ENCODE measurements at places on chromosomes 2 and 18.

GRCh38 chr2:42859791-42860190 is 67.4 kb upstream of the HAAO start:
- peak; percentile 80 for DNase-seq

DNA sequence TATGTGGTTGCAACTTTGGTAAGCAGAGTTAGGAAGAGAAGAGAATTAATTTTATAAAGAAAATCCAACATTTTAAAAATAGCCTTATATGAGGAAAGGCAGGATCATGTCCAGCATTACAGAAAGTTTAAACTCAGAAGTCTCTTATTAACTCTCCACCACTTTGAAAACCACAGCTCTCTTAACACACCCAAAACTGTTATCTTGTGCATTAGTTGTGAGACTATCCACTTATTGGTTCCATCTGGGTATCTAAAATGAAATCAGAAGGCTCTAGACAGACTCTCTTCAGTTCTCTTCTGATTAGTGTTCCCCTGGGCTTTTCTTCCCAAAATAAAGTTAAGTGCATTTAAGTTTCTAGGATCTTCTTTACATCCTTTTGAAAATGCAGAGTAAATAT is 251.5 kb downstream of the TXNL1 start:
- DNase-seq: no peak

DNA sequence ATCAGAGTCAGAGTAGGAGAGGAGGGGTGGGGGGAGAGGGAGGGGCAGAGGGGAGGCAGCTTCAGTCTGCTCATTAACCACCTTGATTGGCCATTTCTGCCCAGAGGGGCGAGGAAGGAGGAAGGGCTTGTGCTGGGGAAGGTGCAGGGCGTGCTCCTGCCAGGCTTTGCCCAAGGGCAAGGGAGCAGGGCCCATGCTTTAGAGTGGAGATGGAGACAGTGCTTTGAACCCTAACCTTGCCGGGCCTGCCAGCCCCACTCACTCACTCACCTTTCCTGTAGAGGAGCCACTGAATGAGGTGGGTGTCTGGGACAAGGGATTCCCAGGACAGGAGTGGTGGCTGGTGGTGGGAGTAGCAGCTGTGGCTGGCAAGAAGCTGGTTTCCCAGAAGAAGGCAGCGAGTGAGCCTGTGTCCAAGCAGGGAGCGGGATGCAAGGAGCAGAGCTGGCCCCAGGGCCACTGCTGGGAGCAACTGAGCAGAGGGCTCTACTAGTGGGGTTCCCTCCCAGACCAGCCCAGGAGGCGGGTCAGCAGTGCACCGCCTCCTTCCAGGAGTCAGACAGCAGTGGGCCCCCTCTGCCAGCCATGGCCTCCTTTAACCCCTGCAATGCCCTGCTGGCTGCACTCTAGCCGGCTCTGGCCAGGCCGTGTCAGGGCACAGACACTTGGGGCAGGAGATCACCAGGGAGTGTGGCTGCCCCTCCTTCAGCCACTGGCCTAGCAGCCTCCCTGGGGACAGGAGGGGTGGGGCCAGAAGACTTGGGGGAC is 3.6 kb upstream of the RUFY4 start:
- no peak for DNase-seq

GRCh38 chr2:36462311-36462935 is 106.8 kb downstream of the CRIM1 start:
- DNase-seq: no peak

DNA sequence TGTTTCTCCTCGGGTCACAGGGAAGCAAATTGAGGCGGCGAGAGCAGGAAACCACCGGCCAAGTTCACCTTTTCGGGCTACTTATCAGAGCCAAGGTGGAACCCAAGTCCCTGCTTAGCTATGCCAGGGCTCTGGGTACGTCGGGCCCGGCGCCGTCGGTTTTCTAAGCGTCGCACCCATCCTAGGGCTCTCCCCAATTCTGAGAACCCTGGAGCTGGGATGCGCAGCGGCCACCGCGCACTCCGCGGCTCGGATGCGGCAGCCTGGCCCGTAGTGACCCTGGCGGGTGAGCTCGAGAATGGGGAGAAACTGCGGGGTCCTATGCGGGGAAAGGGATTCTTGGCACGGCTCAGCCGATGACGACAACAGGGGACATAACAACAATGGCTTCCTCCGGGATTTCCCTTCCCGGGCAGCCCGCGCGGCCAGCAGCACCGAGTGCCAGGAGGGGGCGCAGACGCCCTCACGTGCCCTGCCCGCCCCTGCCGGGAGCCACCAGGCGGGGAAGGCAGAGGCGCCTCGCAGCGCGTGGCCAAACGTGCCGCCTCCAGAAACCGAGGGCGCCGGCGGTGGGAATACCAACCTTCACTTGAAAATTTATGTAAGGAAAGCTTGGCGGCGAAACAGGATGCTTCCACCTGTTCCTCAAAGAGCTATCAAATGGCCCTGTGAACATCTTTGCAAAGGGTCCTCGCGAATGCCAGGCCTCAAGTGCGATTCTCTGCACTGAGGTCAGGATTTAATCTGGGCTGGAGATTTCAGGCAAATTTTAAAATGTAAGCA is 2.1 kb upstream of the SLC30A3 start:
- no peak for DNase-seq

DNA sequence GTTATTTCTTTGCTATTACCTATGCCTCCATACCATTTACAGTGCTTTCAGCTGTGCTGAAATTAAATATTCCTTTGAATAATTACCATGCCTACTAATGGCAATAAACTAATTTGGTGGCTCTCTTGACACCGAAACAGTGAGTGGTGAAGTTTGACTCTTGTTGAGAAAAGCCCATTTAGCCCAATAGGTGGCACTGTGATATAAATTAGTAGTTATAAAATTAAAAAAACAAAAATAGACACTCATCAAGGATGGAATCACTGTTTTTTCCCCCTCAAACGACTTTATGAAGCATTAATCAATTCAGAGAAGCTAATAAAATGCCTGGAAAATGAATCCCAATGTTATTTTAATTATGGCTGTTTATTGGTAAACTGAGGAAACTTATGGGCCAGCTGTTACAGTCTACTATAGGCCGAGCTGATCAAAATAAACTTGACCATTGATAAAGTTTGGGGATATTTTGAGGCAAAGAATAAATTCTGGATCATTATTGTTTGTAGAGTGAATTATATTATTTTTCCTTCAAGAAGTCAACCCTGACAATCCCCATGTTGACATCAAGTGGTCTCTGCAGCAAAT is 339.6 kb downstream of the TRIB2 start:
- DNase-seq: peak; percentile 42

DNA sequence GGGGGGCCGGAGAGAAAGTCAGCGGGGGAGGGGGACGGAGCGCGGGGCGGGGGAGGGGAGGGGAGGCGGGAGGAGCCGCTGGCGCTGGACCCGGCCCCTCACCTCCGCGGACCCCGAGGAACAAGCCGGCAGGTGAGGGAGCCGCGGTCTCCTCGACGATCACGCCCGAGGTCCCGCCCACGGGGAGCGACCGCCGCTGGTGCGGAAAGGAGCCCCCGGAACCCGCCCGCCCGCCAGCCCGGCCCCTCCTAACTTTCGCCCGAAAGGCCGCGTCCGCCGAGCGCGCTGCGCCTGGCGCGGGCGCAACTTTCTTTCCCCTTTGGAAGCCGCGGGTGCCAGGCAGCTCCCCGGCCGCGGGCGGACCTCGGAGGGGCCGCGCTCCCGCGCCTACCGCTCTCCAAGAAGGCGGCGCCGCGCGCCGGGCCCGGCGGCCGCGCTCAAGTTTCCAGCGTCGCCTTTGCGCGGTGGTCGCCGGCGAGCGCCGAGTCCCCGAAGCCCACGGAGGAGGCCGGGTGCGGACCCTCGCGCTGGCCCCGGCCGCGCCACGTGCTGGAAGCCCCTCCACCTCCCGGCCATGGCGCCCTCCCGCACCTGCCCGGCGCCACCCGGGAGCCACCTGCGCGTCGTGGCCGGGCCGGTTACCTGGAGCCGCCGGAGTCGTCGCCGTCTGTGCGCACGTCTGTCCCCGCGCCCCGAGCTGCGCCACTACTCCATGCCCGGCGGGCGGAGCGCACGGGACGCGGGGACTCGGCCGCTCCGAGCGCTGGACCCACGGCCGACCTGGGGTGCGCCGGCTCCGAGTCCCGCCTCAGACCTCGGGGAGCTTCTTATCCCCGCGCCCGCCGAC is at the start of gene ALKAL2:
Gene ALKAL2 (minus strand): TSS at position 181 of the 847 bp plus-strand sequence. CDS start 256 bp downstream, outside the sequence.
- no peak for DNase-seq

DNA sequence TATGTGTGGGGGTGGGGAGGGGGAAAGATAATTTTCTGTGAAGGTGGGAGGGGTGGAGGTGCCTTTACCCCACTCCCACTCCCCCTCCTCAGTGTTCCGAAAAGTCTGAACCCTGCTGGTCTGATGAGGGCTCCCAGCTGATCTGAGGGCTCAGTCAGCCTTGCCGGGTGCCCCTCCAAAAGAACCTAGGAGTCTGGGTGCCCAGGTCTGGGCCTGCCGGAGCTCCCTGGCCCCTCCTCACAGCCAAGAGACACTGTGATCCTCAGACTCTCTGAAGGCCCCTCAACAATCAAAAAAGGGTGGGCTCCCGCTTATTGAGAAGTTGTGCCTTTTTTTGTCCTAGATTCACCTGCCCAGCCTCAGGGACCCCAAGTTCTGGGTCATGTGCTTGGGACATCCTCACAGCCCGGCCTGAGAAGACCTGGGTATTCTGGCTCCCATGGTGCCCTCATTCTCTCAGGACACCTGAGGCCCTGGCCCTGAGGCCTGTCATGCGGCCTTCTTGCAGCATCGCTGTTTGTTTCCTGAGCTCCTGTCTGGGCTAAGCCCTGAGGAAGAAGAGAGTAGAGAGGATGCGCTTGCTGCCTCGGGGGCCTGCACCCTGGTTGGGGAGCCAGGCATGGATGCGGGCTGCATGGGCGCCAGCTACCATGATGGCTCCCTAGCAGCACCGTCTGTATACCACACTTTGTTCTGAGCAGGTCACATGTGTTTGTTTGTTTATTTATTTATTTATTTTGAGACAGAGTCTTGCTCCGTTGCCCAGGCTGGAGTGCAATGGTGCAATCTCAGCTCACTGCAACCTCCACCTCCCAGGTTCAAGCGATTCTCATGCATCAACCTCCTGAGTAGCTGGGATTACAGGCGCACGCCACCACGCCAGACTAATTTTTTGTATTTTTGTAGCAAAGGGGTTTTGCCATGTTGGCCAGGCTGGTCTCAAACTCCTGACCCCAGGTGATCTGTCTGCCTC is 44.0 kb downstream of the SDC1 start:
- no peak for DNase-seq

- peak; percentile 72 for DNase-seq
These were observed 98.5 kb downstream of the DSEL start for GRCh38 chr18:67417864-67418523.

DNA sequence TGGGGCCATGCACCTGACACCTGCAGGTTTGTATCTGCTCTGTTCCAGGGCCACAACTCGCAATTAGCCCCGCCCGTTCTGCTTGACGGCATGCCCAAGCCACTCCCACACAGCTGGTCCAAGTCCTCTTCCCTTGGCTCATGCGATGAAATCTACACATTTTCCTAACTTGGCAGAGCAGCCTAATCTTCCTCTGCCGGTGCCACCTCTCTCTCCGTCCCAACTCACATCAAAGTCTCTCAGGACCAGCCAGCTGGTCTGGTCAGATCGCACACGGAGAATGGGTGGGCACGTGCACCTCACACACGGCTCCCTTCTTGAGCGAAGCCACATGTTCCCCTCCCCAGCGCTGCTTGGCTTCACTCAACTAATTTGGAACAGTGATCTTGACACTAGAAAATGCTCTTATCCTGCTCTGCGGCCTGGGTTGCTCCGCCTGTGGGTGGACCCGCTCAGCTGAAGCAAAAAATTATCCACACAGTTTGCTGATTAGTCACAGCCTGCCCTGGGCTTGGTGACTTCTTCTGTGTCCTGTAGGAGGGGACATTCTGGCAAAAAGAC is 176.7 kb downstream of the NRP2 start:
- peak; percentile 47 for DNase-seq

DNA sequence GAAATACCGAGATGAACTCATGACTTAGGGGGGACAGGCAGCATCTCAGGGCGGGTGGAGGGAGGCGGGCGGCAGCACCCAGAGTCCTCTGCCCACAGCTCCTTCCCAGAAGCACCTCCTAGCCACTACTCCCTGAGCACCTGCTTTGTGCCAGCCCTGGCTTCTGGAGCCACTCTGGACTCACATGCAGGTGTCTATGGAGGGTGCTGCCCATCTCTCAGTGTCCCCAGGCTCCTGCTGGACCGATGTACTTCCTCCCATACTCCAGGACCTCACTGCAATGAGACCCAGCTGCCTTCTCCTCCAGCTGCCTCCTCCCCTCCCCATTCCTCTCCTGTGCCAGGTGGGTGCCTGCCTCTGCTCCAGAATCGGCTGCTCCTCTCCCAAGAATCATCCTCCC is 22.1 kb upstream of the OTOS start:
- no peak for DNase-seq

DNA sequence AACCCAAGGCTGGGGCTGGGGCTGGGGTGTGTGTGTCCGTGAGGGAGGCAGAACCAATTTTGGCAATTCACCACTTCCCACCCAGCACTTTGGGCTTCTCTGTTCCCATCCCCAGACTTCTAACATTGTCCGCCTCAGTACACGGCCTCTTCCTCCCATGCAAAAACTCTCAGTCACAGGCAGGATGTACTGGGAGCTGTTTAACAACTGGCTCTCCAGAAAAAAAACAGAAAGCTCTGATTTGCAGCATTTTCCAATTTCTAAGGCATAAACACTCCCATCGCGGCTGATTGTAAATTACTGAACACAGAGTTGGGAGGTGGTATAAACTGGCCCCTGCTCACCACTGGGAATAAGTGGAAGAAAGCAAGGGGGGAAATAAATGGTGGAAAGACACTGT is 73.1 kb upstream of the MAP4K3 start:
- DNase-seq: no peak

DNA sequence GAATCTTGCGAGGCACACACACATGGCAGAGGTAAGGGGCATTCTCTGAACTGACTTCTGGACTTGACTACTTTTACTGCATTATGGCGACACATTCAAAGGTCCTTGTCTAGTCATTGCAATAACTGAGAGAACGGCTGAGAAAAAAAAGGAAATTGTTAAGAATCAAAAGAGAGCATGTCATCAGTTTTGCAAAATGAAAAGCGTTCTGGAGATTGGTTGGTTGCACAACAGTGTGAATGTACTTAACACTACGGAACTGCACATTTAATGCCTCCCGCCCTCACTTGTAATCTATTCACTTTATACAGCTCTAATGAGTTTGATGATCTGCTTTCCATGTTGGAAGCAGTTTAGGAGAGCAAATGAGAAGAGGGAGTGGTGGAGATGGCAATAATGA is 68.5 kb upstream of the NFU1 start:
- DNase-seq: no peak

DNA sequence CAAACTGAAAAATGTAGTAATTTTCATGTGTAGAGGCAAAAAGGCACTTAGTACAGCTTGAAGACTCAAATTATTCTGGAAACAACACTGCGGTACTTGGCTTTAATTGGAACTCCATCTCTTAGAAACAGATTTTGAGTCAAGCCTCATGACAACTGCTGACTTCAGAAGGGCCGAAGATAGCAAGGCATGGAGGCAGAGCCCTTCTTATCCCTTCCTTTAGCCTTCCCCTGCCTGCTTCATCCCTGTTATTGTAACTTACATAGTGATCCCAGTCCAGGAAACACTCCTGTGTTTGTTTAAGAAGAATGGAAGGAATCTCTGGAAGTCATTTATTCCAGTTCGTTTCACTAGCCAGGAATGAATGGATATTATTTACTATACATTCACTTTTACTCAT is 110.9 kb upstream of the FAM98A start:
- no peak for DNase-seq
